ENCODE measurements at places on chromosomes 1 and 21.

DNA sequence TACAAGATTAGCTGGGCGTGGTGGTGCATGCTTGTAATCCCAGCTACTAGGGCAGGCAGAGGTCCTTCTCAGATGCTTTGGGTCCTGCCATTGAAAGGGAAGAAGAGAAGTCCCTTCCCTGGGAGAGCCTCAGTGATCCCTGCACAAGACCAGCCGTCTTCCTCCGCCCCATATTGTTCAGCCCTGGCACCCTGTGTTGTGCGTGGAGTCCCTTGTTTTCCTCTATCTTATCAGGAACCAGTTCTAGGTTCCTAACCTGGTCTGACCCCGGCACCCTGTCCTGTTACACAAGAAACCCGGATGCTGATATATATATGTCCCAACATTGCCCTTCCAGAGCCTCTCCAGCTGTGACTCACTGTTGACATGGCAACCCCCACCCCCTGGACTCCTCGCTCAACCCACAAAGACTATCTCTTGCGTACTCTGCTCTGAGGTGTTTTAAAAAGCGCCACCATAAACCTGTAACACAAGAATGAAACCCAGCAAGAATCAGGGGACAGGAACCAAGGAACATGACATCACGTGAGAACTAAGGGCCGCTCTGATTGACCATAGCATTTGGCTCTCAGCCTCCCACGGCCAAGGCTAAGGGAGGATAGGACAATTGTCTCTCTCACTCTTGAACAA is 4.8 kb downstream of the MX2 start:
- no peaks in the 10 kb centered on the region for H3K36me3 ChIP-seq
- no peak overlapping the region for H3K27ac ChIP-seq
- no peaks in the 10 kb centered on the region for H3K27me3 ChIP-seq
- peaks cover 10% of the 10 kb centered on the region for H3K4me1 ChIP-seq

GRCh38 chr21:41209016-41209619 is 41.2 kb downstream of the BACE2 start:
- H3K27me3 ChIP-seq, result no peaks in the 10 kb centered on the region
- DNase-seq, result no peak
- no peaks in the 10 kb centered on the region for H3K36me3 ChIP-seq
- H3K27ac ChIP-seq, result no peak overlapping the region
- no peak overlapping the region for H3K4me3 ChIP-seq
- no peaks in the 10 kb centered on the region for H3K4me1 ChIP-seq

GRCh38 chr21:45739218-45740087 is 95.9 kb downstream of the PCBP3 start:
- H3K4me1 ChIP-seq, result no peaks in the 10 kb centered on the region
- H3K4me3 ChIP-seq, result no peak overlapping the region
- H3K27ac ChIP-seq, result no peak overlapping the region

GRCh38 chr1:77538956-77539518 is 143.4 kb downstream of the ZZZ3 start:
- H3K27ac ChIP-seq, result peak overlapping the region; percentile 88
- no peaks in the 10 kb centered on the region for H3K27me3 ChIP-seq
- peaks cover 41% of the 10 kb centered on the region for H3K4me1 ChIP-seq
- H3K36me3 ChIP-seq, result no peaks in the 10 kb centered on the region
- peak; percentile 60 for DNase-seq
- no peak overlapping the region for H3K4me3 ChIP-seq

- H3K4me3 ChIP-seq, result no peak overlapping the region
- DNase-seq, result no peak
- H3K36me3 ChIP-seq, result no peaks in the 10 kb centered on the region
- H3K4me1 ChIP-seq, result no peaks in the 10 kb centered on the region
- no peak overlapping the region for H3K27ac ChIP-seq
Observed at GRCh38 chr1:223410036-223410435, 16.8 kb downstream of the CCDC185 start.

GRCh38 chr1:55816456-55817426 is 601.6 kb upstream of the USP24 start:
- no peaks in the 10 kb centered on the region for H3K4me1 ChIP-seq
- H3K27ac ChIP-seq, result no peak overlapping the region
- H3K36me3 ChIP-seq, result no peaks in the 10 kb centered on the region
- H3K27me3 ChIP-seq, result no peaks in the 10 kb centered on the region
- no peak overlapping the region for H3K4me3 ChIP-seq
